GM12864 (cell line): ENCODE measurements at places on chromosomes 11 and 22.

DNA sequence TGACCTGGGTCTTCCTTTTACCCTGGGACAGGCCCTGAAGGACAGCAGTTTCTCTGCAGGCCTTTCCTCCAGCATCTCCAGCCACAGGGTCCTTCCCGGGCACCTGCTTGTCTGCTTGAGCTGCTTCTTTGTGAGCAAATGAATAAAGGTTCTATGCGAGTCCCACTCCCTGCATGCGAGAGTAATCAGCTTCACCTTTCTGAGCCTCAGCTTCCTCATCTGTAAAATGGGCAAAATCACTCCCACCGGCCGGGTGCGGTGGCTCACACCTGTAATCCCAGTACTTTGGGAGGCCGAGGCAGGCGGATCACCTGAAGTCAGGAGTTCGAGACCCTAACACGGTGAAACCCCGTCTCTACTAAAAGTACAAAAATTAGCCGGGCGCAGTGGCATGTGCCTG, 31.1 kb downstream of the IFT27 start:
- no peak for DNase-seq

DNA sequence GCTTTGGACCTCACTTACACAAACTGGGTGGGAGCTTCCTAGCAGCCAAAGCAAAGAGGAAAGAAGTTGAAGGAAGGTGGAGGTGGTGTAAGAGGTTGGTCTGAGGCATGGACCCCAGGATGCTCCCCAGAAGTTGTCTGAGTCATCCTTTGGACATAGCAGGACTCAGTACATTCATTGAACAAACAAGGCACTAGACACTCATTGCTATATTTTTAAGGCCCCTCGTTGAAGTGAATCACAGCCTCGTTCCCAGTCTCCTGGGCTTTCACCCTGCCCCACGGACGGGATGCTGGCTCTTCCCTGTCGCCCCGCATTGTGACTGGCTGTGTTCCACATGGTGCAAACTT, 95.9 kb upstream of the FGF3 start:
- no peak for DNase-seq

DNA sequence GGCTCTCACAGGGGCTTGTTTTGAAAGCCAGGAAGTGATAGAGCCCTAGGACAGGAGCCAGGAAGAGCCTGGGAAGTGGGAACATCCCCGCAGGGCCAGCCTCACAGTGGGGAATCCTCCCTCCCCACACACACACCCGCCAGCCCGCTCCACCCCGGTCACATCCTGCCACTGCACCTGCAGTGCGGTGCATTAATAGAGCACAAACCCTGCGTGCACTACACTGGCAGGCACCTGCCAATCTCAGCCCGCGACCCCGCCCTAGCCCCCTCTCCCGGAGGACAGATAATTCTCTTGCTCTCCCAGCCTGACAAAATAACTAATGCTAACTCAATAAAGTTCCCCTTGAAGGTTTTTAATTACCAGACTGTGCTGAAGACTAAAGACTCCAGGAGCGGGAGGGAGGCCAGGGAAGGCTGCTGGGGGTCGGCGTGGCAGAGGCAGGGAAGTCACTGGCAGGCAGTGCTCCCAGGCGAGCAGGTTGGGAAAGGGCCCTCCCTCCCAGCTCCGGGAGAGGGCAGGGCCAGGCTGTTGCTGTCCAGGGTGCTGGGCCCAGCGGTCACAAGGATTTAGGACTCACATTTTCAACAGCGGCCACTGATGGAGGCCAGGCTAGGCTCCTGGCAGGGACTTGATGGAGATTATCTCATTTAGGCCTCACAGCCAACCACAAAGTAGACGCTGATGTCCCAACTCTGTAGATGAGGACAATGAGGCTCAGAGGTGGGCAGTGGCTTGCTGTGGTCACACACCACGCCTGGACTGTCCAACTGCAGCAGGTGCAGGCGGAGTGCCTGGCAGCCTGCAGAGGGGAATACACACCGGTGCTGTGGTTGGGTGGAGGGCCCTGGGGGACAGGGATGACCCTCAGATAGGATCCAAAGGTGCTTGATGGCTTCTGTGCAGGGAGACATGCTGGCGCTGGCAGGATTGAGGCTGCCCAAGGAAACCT, 23.9 kb upstream of the TCF20 start:
- DNase-seq: no peak

DNA sequence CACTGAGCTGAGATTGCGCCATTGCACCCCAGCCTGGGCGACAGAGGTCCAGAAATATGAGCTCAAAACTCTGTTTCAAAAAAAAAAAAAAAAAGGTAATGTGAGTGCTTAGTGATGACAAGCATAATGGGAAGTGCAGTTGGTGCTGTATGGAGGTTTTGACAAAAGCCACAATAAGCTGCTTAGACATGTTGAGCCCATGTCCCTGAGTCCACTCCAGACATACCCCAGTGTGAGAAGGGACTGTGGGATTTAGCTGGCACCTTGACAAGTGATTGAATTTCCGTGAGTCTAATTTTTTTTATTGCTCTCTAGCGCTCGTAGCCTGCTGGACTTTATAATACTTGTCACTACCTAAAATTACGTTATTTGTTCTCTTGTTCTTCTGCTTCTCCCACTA, 15.1 kb upstream of the LGR4 start:
- DNase-seq: no peak

DNA sequence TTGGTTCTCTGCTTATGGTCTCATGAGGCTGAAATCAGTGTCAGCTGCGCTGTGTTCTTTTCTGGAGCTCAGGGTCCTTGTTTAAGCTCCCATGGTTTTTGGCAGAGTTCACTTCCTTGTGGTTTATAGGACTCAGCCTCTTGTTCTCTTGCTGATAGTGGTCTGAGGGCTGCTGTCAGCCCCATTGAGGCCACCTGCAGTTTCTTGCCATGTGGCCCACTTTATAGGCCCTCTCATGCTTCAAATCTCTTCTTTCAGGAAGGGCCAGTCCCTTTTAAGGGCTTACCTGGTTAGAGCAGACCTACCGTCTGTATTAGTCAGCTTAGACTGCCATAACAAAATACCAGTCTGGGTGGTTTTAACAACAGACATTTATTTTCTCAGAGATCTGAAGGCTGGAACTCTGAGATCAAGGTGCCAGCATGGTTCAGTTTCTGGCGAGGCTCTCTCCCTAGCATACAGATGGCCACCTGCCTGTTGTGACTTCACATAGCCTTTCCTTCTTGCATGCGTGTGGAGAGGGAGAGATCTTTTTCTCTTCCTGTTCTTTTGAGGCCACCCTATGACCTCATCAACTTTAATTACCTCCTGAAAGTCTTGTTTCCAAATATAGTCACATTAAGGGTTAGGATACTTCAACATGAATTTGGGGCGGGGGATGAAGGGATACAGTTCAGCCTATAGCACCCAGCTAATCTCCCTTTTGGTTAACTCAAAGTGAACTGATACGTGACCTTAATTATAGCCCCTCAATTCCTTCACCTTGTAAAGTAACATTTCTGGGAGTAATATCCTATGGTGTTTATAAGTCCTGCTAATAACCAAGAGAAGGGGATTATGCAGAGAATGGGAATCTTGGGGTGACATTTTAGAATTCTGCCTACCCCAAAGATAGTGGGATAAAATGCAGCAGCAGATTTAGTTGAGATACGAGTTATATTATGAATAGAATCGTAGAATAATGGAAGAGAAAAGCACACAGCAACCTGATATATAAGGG, 131.8 kb downstream of the UVRAG start:
- DNase-seq: no peak

- DNase-seq: no peak
Measured at GRCh38 chr11:57539342-57539741, 1.9 kb downstream of the SMTNL1 start.

DNA sequence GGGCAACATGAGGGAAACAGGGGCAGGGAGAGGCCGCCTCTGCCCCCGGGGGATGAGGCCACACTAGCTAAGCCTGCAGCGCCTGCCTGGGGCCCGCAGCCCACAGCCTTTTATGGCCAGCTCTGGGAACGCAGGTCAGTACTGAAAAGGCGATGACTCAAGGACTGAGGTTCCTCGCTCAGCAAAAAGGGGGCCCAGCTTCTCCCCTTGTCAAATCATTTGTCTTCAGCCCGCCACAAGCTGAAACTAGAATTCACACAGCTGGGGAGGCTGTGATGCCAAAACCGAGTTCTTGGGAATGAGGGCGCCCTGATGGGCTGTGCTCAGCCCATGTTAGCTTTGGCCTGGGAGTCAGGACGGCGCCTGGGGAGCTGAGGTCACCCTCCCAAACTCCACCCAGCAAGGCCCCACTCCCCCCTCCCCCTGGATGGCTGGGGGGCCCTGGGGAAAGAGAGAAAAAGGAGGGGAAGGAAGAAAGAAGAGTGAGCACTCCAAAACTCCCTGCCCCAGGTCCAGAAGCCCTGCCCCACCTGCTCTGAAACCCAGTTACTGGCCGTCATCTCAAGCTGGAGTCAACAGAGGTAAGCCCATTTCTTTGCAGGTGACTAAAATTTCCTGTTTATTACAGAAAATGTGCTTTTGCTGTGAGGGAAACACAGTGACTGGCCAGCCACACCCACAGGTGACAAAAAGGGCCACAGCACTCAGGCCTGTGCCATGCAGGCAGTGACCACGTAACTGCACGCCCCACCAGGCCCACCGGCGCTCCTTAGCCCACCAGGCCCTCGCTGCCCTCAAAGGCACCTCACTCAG, 13.7 kb downstream of the EHD1 start:
- DNase-seq: no peak

- DNase-seq: no peak
Measured at GRCh38 chr11:93655047-93655446, 6.4 kb upstream of the CEP295 start.
